ENCODE measurements at places on chromosomes 16 and 17. TPM values are rescaled to one million over a fixed set of nuclear protein-coding genes. Genes with fewer than 3 reads are reported as not detected.

DNA sequence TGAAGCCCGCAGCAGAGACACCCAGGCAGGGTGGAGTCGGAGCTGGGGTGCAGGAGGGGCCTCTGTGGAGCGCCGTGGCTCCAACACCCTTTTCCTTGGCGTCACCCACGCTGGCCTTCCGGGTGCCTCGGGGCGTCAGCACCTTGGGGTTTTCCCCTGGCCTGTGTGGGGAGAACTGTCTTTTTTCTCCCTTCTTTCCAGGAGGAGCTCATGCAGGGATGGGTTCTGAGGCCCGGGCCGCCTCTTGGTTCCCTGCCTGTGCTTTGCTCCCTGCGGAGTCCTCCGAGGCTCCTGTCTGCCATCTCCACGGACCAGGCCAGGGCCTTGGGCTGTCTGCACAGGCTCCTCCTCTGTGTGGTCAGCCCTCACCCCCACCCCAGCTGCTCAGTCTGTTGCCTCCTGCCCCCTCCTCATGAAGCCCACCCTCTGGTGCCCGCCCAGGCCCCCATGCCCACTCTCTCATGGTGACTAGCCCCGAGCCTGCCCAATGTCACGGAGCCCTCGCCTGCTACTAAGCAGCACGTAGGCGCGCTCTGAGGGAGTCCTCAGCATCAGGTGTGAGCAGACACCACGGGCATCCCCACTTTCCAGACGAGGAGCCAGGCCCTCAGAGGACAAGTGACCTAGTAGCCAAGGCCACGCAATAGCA lies 5.0 kb downstream of the KATNB1 start:
- no peaks in the 10 kb centered on the region for H3K36me3 ChIP-seq
- DNase-seq: no peak
- H3K4me1 ChIP-seq: peaks cover 11% of the 10 kb centered on the region
- no peak overlapping the region for H3K27ac ChIP-seq

DNA sequence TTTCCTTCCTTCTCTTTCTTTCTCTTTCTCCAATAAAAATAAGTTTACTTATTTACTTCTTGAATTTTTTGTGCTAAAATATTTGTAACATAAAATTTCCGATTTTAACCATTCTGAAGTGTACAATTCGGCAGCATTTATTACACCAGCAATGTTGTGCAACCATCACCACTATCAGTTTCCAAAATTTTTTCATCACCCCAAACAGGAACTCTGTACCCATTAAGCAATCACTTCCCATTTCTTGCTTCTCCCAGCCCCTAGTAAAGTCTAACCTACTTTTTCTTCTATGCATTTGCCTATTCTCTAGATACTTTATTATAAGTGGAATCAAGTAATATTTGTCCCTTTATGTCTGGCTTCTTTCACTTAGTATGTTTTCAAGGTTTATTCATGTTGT lies 2.5 kb upstream of the HP start:
- no peak overlapping the region for H3K27ac ChIP-seq
- H3K4me3 ChIP-seq: no peak overlapping the region
- H3K4me1 ChIP-seq: no peaks in the 10 kb centered on the region
- H3K36me3 ChIP-seq: no peaks in the 10 kb centered on the region
- DNase-seq: peak; percentile 47

- no peaks in the 10 kb centered on the region for H3K4me1 ChIP-seq
- no peak overlapping the region for H3K27ac ChIP-seq
- H3K27me3 ChIP-seq: no peaks in the 10 kb centered on the region
Observed at GRCh38 chr16:84332975-84333684, 35.2 kb upstream of the ATP2C2 start.

DNA sequence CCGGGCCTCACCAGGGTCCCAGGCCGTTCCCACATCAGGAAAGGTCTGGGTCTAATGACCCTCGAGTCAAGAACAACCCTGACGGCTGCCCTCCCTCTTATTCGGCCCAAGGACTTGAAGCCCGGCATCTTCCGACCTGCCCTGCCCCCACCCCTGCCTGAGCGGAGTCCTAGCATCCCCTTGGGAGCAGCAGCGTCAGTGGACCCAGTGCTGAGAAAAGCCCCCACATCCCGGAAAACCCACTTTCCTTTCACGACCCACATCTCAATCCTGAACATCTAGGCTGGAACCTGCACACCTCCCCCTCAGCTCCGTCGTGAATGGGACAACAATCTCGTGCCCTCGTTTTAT lies 769 bp downstream of the TMEM88 start:
- peaks cover 10% of the 10 kb centered on the region for H3K36me3 ChIP-seq
- H3K27ac ChIP-seq: peak overlapping the region; percentile 18
- H3K27me3 ChIP-seq: no peaks in the 10 kb centered on the region
- peak overlapping the region; percentile 58 for H3K4me3 ChIP-seq
- DNase-seq: no peak
- peaks cover 27% of the 10 kb centered on the region for H3K4me1 ChIP-seq

DNA sequence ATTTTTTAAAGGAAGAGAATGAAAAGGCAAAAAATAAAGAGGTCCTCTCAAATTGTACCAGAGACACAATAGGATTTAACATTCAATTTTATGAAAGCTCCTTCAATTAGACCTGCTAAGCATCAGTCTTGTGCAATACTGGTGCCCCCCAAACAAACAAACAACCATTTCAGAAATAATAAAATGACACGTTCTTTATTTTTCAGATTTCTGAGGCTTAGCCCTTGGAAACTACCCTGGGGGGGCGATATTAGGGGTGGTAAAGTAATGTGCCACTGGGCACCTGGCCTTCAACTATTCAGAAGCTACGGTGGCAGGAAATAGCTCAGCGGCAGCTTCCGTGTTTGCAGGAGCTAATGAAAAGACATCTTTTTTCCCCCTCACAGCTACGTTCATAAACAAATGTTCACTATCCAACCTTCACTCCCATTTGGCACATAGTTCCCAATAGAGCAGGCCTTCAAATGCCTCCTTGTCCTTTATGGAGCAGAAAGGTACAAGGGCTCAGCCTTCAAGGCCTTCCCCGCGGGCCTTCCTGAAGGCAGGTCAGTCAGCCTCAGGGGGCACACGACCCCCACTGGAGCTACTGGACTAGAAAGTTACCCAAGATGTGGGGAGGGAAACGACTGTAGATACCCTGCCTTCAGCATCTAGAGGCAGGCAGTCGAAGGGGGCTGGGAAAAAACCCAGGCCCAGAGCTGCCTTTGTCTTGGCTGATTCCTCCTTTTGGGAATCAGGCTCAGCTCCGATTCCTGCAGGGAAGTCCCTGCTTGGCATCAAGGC lies 44.1 kb downstream of the TBX4 start:
- H3K36me3 ChIP-seq: no peaks in the 10 kb centered on the region
- no peak for DNase-seq
- no peaks in the 10 kb centered on the region for H3K4me1 ChIP-seq
- no peak overlapping the region for H3K27ac ChIP-seq

- no peak overlapping the region for H3K4me3 ChIP-seq
- H3K27ac ChIP-seq: no peak overlapping the region
- no peaks in the 10 kb centered on the region for H3K36me3 ChIP-seq
- H3K27me3 ChIP-seq: no peaks in the 10 kb centered on the region
- no peaks in the 10 kb centered on the region for H3K4me1 ChIP-seq
- peak; percentile 84 for DNase-seq
Observed at GRCh38 chr16:66515596-66516508, 34.1 kb downstream of the TK2 start.

- no peak overlapping the region for H3K27ac ChIP-seq
- no peak overlapping the region for H3K4me3 ChIP-seq
- no peaks in the 10 kb centered on the region for H3K27me3 ChIP-seq
- no peaks in the 10 kb centered on the region for H3K36me3 ChIP-seq
- no peak for DNase-seq
- peaks cover 32% of the 10 kb centered on the region for H3K4me1 ChIP-seq
Observed at GRCh38 chr16:31456988-31457360, 2.3 kb upstream of the ARMC5 start.

GRCh38 chr16:5925850-5926249 lies 828.3 kb upstream of the EEF2KMT start:
- no peak overlapping the region for H3K27ac ChIP-seq
- no peak for DNase-seq
- H3K27me3 ChIP-seq: peaks cover 2% of the 10 kb centered on the region
- no peaks in the 10 kb centered on the region for H3K36me3 ChIP-seq

DNA sequence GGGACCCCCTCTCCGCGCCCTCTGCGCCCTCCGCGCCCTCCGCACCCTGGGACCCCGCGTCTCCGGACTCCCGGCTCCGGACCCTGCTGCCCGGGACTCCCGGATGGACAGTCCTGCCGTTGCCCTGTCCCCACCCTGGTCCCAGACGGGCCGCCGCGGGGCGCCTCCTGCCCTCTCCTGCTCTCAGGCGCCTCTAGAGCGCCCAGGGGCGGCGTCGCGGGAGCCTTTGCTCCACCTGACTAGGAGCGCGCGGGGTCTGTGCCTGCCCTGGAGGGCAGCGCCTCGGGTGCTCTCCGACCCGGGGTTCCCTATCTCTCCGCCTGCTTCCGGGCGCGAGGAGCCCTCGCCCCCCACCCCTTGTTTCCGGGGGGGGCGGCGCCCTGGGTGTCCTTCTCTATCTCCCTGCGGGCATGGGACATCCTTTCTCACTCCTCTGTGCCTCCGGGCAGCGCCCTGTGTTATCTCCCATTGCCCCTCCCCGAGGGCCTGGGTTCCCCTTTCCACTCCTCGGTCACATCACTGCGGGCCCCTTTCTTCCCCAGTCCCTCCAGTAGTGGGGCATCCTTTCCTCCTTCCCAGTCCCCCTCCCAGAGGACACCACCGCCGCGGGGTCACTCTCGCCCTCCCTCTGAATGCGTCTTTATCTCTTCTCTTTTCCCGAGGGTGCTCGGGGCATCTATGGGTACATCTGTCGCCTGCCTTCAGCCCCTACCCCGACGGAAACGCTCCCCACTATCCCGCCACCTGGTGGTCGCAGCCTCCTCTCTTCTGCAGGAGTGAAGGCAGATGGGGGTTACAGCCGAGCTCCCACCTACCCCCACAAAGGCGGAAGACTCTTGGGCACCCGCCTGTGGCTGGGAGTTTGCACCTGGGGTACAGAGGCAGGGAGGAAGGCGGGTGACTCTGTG lies 875 bp downstream of the PRKCB start:
- peak; percentile 32 for DNase-seq
- H3K4me1 ChIP-seq: no peaks in the 10 kb centered on the region
- peaks cover 72% of the 10 kb centered on the region for H3K27me3 ChIP-seq
- H3K27ac ChIP-seq: no peak overlapping the region
- H3K36me3 ChIP-seq: no peaks in the 10 kb centered on the region
- H3K4me3 ChIP-seq: peak overlapping the region; percentile 45

GRCh38 chr17:47279062-47279801 lies 25.6 kb downstream of the ITGB3 start:
- no peaks in the 10 kb centered on the region for H3K27me3 ChIP-seq
- peaks cover 3% of the 10 kb centered on the region for H3K36me3 ChIP-seq

DNA sequence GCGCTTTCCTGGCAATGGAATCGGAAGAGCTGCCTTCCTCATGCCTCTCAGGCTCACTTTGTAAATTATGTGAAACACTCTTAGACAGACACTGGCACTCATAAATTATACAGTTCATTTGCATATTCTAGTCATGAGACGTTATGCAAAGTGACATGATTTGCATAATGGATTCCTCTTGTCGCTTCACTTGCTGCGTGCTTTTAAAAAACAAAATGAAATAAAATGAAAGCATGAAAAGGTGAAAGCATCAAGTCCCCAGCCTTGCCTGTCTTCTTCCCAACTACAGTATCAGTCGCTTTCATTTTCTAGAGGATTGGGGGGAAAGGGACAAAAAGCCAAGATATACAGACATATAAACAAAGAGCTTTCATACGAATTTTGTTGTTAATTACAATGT lies 252.8 kb upstream of the PMFBP1 start:
- H3K36me3 ChIP-seq: no peaks in the 10 kb centered on the region
- H3K4me3 ChIP-seq: no peak overlapping the region
- H3K4me1 ChIP-seq: no peaks in the 10 kb centered on the region
- no peaks in the 10 kb centered on the region for H3K27me3 ChIP-seq

DNA sequence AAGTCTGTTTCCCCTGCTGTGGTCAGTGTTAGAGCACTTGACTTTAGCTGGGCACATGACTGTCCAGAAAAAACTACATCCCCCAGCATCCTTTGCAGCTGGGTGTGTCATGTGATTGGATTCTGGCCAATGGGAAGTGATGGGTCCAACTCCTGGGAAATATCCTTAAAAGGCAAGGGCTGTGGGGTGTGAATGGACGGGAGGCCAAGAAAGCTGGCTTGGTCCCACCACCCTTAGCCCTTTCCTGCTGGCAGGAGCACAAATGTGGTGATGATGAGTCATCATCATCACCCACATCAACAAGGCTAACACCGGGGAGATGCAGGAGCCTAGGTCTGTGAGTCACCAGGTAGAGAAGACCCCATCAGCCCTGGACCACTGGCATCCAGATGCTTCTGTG lies 341.7 kb downstream of the C16orf95 start:
- no peaks in the 10 kb centered on the region for H3K27me3 ChIP-seq
- peaks cover 6% of the 10 kb centered on the region for H3K4me1 ChIP-seq
- H3K27ac ChIP-seq: no peak overlapping the region

- peaks cover 5% of the 10 kb centered on the region for H3K36me3 ChIP-seq
- peak; percentile 7 for DNase-seq
- no peak overlapping the region for H3K4me3 ChIP-seq
- H3K4me1 ChIP-seq: no peaks in the 10 kb centered on the region
Observed at GRCh38 chr17:66002812-66003211, 189.1 kb downstream of the CEP112 start.

DNA sequence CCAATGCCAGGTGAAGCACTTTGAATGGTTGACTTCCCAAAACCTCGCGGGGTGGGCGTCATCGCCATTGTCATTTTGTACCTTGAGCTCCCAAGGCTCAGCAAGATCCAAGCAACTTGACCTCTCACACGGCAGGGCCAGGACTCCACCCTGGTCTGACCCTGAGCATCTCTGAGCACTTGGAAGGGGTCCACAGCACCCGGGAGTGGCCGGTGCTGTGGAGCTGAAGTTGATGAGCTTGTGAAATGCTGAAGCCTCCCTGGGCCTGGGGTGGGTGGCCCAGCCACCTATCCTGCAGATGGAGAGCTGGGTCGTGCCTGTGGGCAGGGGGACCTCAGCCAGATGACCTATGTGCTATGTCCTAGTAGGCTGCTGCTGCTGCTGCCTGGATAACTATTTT lies 283.3 kb upstream of the FOXF1 start:
- DNase-seq: no peak
- H3K27ac ChIP-seq: no peak overlapping the region
- H3K27me3 ChIP-seq: no peaks in the 10 kb centered on the region
- no peaks in the 10 kb centered on the region for H3K36me3 ChIP-seq

- H3K4me3 ChIP-seq: no peak overlapping the region
- peak; percentile 94 for DNase-seq
- H3K27me3 ChIP-seq: no peaks in the 10 kb centered on the region
- no peak overlapping the region for H3K27ac ChIP-seq
- H3K36me3 ChIP-seq: no peaks in the 10 kb centered on the region
Observed at GRCh38 chr17:35895636-35896587, 15.8 kb upstream of the CCL5 start.

GRCh38 chr17:3682033-3682432 lies 13.4 kb downstream of the EMC6 start:
- DNase-seq: no peak
- H3K4me3 ChIP-seq: no peak overlapping the region
- no peaks in the 10 kb centered on the region for H3K4me1 ChIP-seq
- no peaks in the 10 kb centered on the region for H3K36me3 ChIP-seq
- no peaks in the 10 kb centered on the region for H3K27me3 ChIP-seq

GRCh38 chr16:84982434-84982833 lies 28.9 kb downstream of the ZDHHC7 start:
- H3K36me3 ChIP-seq: peaks cover 24% of the 10 kb centered on the region
- H3K4me1 ChIP-seq: peaks cover 13% of the 10 kb centered on the region
- H3K27me3 ChIP-seq: no peaks in the 10 kb centered on the region
- H3K27ac ChIP-seq: peak overlapping the region; percentile 62
- DNase-seq: peak; percentile 23

SEZ6 gene
- 0.21 TPM for total RNA-seq

OSGIN1 gene
- total RNA-seq: 0.60 TPM

DDX42 gene
- total RNA-seq: 91.0 TPM

TMEM238L gene
- not detected for total RNA-seq

VTN gene
- 5.2 TPM for total RNA-seq
